ENCODE measurements at places on chromosomes 13 and 19. TPM values are rescaled to one million over a fixed set of nuclear protein-coding genes. Genes with fewer than 3 reads are reported as not detected.

DNA sequence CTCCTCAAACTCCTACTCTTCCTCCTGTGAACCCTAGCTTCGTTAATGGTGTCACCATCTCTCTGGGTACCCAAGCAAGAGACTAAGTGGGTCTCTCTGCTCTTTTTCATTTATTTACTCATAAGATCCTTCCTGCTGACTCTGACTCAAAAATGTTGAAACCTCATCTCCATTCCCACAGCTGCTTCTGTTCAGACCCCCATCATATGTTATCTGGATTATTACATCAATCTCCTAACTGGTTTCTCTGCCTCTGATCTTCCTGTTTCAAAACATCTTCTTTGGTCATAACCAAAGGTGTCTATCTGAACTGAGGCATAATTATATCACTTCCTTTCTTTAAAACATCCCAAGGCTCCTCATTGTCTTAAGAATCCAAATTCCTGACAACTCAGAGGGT, 2.0 kb upstream of the MEDAG start:
- peaks cover 35% of the 10 kb centered on the region for H3K27me3 ChIP-seq
- H3K4me1 ChIP-seq, result no peaks in the 10 kb centered on the region
- no peak overlapping the region for H3K4me3 ChIP-seq
- DNase-seq, result no peak
- H3K36me3 ChIP-seq, result no peaks in the 10 kb centered on the region
- H3K27ac ChIP-seq, result no peak overlapping the region

GRCh38 chr19:18158467-18158866, 5.5 kb downstream of the PIK3R2 start:
- H3K27me3 ChIP-seq, result no peaks in the 10 kb centered on the region
- H3K4me1 ChIP-seq, result peaks cover 11% of the 10 kb centered on the region
- H3K36me3 ChIP-seq, result peaks cover 26% of the 10 kb centered on the region
- no peak overlapping the region for H3K4me3 ChIP-seq
- no peak for DNase-seq
- no peak overlapping the region for H3K27ac ChIP-seq

DNA sequence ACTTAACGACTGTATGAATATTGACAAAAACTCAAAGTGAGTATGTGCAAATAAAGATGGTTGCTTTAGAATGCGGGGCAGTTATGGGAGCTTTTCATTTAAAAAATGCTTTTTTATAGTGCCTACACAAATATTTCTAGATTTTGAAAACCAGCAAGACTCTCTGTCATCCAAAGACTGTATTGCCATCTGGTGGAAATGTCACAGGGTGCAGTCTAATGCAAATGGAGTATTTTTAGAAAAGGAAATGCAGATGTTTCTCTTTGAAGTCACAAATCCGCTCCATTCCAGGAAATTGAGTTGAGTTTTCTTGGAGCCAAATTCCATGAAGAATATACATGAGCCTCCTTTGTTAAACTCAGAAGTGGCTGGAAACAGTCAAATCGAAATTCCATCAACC, 2.3 kb upstream of the C1QTNF9B start:
- H3K27ac ChIP-seq, result no peak overlapping the region
- no peak overlapping the region for H3K4me3 ChIP-seq
- DNase-seq, result no peak
- no peaks in the 10 kb centered on the region for H3K36me3 ChIP-seq

CACNG6 gene
- 0.05 TPM for total RNA-seq

DNA sequence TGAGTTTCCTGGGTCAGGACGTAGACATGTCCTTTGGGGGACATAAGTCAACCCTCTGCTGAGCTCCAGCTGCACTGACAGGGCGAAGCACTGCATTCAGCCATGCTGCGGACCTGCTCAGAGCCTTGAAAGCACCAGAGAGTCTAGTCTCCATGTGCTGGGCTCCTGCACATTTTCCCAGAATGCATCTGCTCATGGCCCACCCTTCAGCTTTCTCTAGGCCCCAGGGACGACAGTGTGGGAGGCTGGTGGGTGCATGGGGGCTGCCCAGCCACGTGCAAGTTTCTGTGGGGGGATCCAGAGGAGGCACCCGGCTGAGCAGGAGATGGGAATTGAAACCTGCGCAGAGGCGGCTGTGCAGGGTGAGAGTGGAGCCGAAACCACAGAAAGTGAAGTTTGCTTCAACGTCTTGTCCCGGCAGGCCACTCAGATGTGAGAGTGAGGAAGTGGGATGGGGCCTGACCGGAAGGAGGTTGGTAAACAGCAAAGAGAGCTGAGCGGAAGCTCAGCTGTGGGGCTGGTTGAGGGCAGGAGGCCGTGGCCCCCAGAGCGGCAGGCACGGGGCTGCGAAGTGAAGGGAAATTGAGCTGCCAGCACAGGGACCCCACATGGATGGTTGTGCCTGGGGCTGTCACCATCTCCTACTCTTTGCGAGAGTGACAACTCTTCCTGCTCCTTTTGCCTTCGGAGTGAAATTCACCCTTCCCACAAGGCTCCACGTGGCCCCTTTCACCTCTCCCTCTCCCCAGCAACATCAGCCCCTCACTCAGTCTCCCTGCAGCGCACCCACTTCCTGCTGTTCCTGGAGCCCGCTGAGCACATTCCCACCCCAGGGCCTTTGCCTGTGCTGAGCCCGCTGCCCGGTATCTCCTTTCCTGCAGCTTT, 11.8 kb downstream of the PGLS start:
- H3K4me3 ChIP-seq, result peak overlapping the region; percentile 30
- peaks cover 19% of the 10 kb centered on the region for H3K4me1 ChIP-seq

GRCh38 chr13:97367016-97367822, 66.8 kb upstream of the RAP2A start:
- H3K36me3 ChIP-seq, result peaks cover 5% of the 10 kb centered on the region
- no peak overlapping the region for H3K4me3 ChIP-seq
- H3K27ac ChIP-seq, result no peak overlapping the region
- peak; percentile 18 for DNase-seq
- no peaks in the 10 kb centered on the region for H3K4me1 ChIP-seq
- H3K27me3 ChIP-seq, result no peaks in the 10 kb centered on the region

LHB gene
- total RNA-seq, result not detected

- H3K4me3 ChIP-seq, result no peak overlapping the region
- H3K27ac ChIP-seq, result no peak overlapping the region
- no peak for DNase-seq
- no peaks in the 10 kb centered on the region for H3K27me3 ChIP-seq
Observed at GRCh38 chr13:84654654-84655275, 772.5 kb upstream of the SLITRK1 start.

DKKL1 gene
- 0.14 TPM for total RNA-seq

C1QTNF9 gene
- total RNA-seq, result 0.38 TPM

DNA sequence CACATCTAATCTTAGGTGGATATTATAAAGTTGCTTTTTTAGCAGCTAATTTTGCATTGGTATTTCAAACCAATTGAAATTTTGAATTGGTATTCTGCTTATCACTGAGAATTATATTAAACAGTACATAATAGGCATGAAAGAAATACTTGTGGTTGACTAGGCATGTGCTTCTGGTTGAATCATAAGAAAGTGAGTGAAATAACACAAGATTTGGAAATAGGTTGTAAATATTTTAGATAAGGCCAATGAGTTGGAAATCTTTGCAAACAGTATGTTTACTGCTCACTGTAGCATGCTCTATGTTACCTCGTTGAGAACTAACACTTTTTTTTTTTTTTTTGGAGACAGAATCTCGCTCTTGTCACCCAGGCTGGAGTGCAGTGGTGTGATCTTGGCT, 66.8 kb upstream of the RFC3 start:
- DNase-seq, result no peak
- H3K4me3 ChIP-seq, result no peak overlapping the region
- H3K4me1 ChIP-seq, result peaks cover under 1% of the 10 kb centered on the region
- H3K27me3 ChIP-seq, result no peaks in the 10 kb centered on the region
- no peaks in the 10 kb centered on the region for H3K36me3 ChIP-seq

AMH gene
- total RNA-seq, result 0.61 TPM

PPP1R37 gene
- total RNA-seq, result 16.5 TPM

GRCh38 chr13:108220041-108220440, 1.8 kb downstream of the ABHD13 start:
- H3K4me3 ChIP-seq, result no peak overlapping the region
- peaks cover 25% of the 10 kb centered on the region for H3K4me1 ChIP-seq

DNA sequence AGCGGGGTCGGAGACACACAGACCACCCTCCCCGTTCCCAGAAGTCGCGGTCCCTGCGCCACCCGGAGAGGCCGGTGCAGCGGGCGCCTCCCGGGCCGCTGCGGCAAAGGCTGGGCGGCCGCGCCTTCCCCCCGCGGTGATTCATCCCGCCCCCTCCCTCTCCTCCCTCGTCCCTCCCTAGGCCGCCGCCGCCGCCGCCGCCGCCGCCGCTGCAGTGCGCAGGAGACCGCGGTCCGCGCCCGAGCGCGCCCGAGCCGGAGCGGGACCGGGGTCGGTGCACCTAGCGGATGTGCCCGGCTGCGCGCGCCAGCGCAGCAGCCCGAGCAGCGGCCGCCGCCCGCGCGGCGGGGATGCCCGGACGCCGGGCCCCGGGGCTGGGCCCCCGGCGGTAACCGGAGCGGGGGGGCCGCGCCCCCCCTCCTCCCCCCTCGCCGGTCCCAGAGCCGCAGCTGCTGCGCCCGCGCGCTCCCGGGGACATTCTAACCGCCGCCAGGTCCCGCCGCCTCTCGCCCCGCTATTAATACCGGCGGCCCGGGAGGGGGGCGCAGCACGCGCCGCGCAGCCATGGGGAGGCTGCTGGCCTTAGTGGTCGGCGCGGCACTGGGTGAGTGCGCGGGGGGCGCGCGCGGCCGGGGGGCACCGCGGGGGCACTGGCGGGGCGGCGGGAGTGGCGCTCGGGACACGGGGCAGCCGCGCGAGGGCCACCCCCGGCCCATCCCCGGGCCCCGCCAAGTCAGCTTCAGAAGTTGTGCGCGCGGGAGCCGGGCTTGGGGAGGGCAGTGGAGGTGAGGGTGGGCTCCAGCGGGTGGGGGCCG, at the start of gene SCN1B:
SCN1B (plus strand) TSS at position 214 of the 815 bp plus-strand sequence; CDS start at position 565, 351 bp downstream.
- H3K4me1 ChIP-seq, result no peaks in the 10 kb centered on the region
- H3K36me3 ChIP-seq, result peaks cover 22% of the 10 kb centered on the region
- no peak for DNase-seq

KDELR1 gene
- 20.7 TPM for total RNA-seq

GRCh38 chr13:48411147-48411794, 1.6 kb downstream of the LPAR6 start:
- peak overlapping the region; percentile 36 for H3K27ac ChIP-seq
- peak overlapping the region; percentile 49 for H3K4me3 ChIP-seq
- H3K4me1 ChIP-seq, result peaks cover 3% of the 10 kb centered on the region
- no peaks in the 10 kb centered on the region for H3K27me3 ChIP-seq
- H3K36me3 ChIP-seq, result no peaks in the 10 kb centered on the region

DNA sequence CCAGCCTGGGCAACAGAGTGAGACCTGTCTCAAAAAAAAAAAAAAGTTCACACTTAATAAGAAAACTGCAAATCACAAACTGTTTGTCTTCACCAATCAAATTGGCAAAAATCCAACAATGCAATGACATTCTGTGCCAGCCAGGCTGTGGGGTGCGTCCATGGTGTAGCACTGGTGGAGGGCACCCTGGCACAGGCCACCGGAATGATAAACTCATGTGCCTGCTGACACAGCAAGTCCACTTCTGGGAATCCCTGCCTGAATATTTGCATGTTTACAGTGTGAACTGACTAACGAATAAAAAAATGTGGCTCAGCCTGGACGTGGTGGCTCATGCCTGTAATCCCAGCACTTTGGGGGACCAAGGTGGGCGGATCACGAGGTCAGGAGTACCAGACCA, 1.6 kb upstream of the LRRC25 start:
- peaks cover 26% of the 10 kb centered on the region for H3K27me3 ChIP-seq
- DNase-seq, result no peak
- no peak overlapping the region for H3K27ac ChIP-seq
- H3K4me3 ChIP-seq, result no peak overlapping the region
- H3K36me3 ChIP-seq, result no peaks in the 10 kb centered on the region
- no peaks in the 10 kb centered on the region for H3K4me1 ChIP-seq

IFI30 gene
- 148 TPM for total RNA-seq

PRDX2 gene
- total RNA-seq, result 202 TPM

DNA sequence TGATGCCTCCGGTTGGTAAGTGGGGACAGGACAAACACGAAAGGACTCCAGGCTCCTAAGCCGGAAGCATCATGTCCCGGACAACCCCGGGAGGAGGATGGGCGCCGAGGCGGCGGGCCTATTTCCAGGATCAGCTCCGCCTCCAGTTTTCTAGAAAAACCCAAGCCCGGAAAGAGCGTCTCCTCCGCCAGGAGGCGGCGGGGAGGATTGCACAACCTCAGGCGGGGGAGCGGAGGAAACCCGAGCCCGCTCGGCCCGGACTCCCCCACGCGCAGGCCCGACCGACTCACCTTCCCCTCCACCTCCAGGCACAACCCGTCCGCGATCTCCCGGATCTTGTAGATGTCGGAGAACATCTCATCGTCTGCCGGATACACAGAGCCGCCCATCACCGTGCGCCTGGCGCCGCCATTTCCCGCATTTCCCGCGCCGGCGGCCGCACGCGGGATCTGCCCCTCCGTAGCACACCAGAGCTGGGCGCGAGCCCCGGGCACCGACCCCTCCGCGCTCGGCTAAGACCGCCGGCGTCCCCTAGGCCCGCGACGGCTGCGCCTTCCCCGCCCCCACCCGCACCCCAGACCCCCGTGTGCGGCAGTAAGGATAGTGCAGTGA, 455 bp downstream of the TPT1 start:
- H3K27me3 ChIP-seq, result no peaks in the 10 kb centered on the region
- peaks cover 22% of the 10 kb centered on the region for H3K4me1 ChIP-seq
- peaks cover 35% of the 10 kb centered on the region for H3K36me3 ChIP-seq
- H3K27ac ChIP-seq, result peak overlapping the region; percentile 99

PROZ gene
- 0.05 TPM for total RNA-seq

GRCh38 chr19:4649392-4650047, 10.2 kb downstream of the TNFAIP8L1 start:
- peaks cover 35% of the 10 kb centered on the region for H3K36me3 ChIP-seq
- H3K27ac ChIP-seq, result no peak overlapping the region
- no peaks in the 10 kb centered on the region for H3K27me3 ChIP-seq
- no peaks in the 10 kb centered on the region for H3K4me1 ChIP-seq
